Bronchial epithelial cell (primary cell): ENCODE measurements at places on chromosomes 2 and 18. TPM values are rescaled to one million over a fixed set of nuclear protein-coding genes. Genes with fewer than 3 reads are reported as not detected.

The RAB6C gene
- under 0.01 TPM in 1 of 2 replicates, not detected in the other for total RNA-seq

The CNPPD1 gene
- total RNA-seq = 44.2 and 54.5 TPM in 2 replicates

The ANKRD23 gene
- 0.79 and 1.2 TPM in 2 replicates for total RNA-seq

The B3GNT7 gene
- total RNA-seq = 0.26 and 0.38 TPM in 2 replicates

The TMEM169 gene
- total RNA-seq = 0.26 and 0.51 TPM in 2 replicates

The B4GALT6 gene
- total RNA-seq = 1.8 and 2.4 TPM in 2 replicates

The CCDC85A gene
- 0.13 TPM in 1 of 2 replicates, not detected in the other for total RNA-seq

The RAPGEF4 gene
- total RNA-seq = 0.26 and 0.90 TPM in 2 replicates

The PRKAG3 gene
- total RNA-seq = not detected in 2 replicates

The TUBA3D gene
- not detected in 2 replicates for total RNA-seq

The TBR1 gene
- total RNA-seq = under 0.01 TPM in 2 replicates

The CD8B2 gene
- not detected in 2 replicates for total RNA-seq

The GTF2A1L gene
- 0.26 TPM in 1 of 2 replicates, not detected in the other for total RNA-seq

The DES gene
- not detected in 2 replicates for total RNA-seq

The IL1R2 gene
- not detected in 2 replicates for total RNA-seq

The MFSD2B gene
- under 0.01 TPM in 1 of 2 replicates, not detected in the other for total RNA-seq

The PARD6G gene
- 12.4 and 13.2 TPM in 2 replicates for total RNA-seq

The LRRTM1 gene
- total RNA-seq = not detected in 2 replicates

The SERPINE2 gene
- total RNA-seq = 85.8 and 95.3 TPM in 2 replicates

The MEP1B gene
- total RNA-seq = not detected in 2 replicates

The PIAS2 gene
- total RNA-seq = 12.9 and 13.7 TPM in 2 replicates

The CNTNAP5 gene
- total RNA-seq = not detected in 2 replicates

The GKN1 gene
- not detected in 2 replicates for total RNA-seq

The VAMP5 gene
- total RNA-seq = 4.5 and 5.5 TPM in 2 replicates

The HNMT gene
- 1.1 and 3.8 TPM in 2 replicates for total RNA-seq

The ASB18 gene
- total RNA-seq = 0.38 TPM in 1 of 2 replicates, not detected in the other

The ALPI gene
- total RNA-seq = not detected in 2 replicates

The NCKAP5 gene
- total RNA-seq = 0.26 and 1.4 TPM in 2 replicates

The STRADB gene
- total RNA-seq = 11.3 and 21.3 TPM in 2 replicates

The GAL3ST2 gene
- total RNA-seq = not detected in 2 replicates

The M1AP gene
- 0.53 and 1.0 TPM in 2 replicates for total RNA-seq

The KLHL41 gene
- total RNA-seq = under 0.01 TPM in 1 of 2 replicates, not detected in the other

The GAREM1 gene
- total RNA-seq = 10.0 and 14.1 TPM in 2 replicates

The LINC00305 gene
- total RNA-seq = not detected in 2 replicates

The NEU4 gene
- total RNA-seq = not detected in 2 replicates

The SLC4A3 gene
- total RNA-seq = 1.6 and 3.6 TPM in 2 replicates

The PLEKHH2 gene
- total RNA-seq = 1.8 and 4.5 TPM in 2 replicates

The RASGRP3 gene
- total RNA-seq = 0.38 and 0.79 TPM in 2 replicates

The CCDC121 gene
- total RNA-seq = 0.79 and 0.90 TPM in 2 replicates

The NGEF gene
- 0.53 and 6.1 TPM in 2 replicates for total RNA-seq

The UGT1A9 gene
- total RNA-seq = 0.26 TPM in 1 of 2 replicates, not detected in the other

The GREB1 gene
- total RNA-seq = under 0.01 TPM in 2 replicates

The NEUROD1 gene
- total RNA-seq = not detected in 2 replicates

The PFN4 gene
- under 0.01 and 0.38 TPM in 2 replicates for total RNA-seq

The GNAL gene
- 8.8 and 10.8 TPM in 2 replicates for total RNA-seq

The MZT2A gene
- total RNA-seq = 171 and 207 TPM in 2 replicates

The INPP5D gene
- 24.1 and 26.6 TPM in 2 replicates for total RNA-seq
